ENCODE measurements at places on chromosomes 1 and 21.

- DNase-seq, result no peak
These were observed 51.6 kb downstream of the ETS2 start for GRCh38 chr21:38857152-38857825.

- no peak for DNase-seq
These were observed 146.3 kb downstream of the HLX start for GRCh38 chr1:221025501-221025900.

DNA sequence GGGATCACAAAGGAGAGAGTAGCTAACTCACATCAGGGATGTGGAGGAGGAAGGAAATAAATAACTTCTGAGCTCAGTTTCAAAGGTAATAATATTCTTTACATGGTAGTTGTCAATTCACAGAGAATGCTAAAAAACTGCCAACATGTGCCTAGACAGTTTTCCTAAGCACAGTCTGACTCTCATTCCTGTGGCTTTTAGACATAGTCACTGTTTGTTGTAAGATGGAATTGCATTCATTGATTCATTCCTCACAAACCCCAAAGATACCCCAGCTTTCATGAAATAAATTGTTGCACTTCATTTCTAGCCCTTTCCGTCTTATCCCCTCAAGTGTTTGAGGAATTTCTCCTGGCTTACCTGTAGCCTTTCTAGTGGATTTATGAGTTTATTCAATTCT lies 263.9 kb downstream of the NTNG1 start:
- no peak for DNase-seq

- DNase-seq, result no peak
These were observed 6.5 kb upstream of the FGGY start for GRCh38 chr1:59290193-59290949.

GRCh38 chr1:54553602-54554313 lies 5.7 kb downstream of the ACOT11 start:
- no peak for DNase-seq

- DNase-seq, result no peak
These were observed 96.6 kb downstream of the SLC44A5 start for GRCh38 chr1:75514270-75514669.

DNA sequence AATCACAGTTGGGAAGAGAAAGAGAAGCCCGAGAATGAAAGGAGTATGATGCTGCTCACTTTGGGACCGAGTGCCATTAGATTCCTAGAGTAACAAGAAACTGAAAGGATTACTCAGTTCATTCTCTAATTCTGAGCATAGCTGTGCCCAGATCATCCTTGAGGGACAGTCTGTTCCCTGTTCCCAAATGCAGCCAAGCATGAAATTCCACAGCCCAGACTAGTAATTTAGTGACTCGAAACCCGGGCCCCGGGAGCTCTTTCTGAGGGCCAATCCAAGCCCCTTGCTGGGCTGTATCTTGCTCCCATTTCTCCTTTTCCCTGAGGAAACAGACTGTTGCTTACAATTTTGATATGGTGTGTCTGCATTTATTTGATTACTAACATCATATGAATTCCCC lies 30.0 kb upstream of the ETS2 start:
- DNase-seq, result no peak

- DNase-seq, result no peak
These were observed at the start of gene OR10K1 for GRCh38 chr1:158461534-158461933. Gene OR10K1, plus strand, starts transcription at chr1:158461834. Its CDS starts 3,728 bp downstream, at chr1:158465562.

DNA sequence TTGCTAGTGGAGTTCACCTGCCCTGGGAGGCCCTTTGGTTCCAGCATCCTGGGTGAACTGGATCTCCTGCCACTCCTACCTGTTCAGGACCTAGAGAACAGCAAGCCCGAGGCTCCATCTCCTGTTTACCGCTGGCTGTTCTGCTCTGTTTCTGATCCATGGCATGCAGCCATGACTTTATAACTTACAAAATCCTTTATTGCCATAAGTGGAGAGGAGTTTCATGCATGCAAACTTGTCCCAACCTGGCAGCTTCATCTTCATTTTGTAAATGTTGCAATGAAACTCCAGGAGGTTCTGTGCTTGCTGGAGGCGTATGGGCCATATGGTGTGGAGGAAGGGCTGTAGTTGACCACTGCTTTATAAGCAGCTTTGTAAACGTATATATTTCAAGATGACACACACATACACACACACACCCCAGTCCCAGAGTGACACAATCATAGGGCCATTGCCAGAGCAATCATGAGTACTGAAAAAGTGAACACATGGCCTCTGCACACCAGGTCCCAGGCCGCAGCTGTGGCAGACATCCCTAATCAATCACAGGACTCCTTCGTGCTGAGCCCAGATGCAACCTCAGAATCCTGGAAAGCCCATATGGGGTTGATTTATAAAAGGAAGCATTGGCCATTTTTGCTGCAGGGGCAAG lies 69.0 kb downstream of the UBIAD1 start:
- DNase-seq, result no peak

GRCh38 chr1:193960499-193960898 lies 774.1 kb upstream of the B3GALT2 start:
- DNase-seq, result no peak

DNA sequence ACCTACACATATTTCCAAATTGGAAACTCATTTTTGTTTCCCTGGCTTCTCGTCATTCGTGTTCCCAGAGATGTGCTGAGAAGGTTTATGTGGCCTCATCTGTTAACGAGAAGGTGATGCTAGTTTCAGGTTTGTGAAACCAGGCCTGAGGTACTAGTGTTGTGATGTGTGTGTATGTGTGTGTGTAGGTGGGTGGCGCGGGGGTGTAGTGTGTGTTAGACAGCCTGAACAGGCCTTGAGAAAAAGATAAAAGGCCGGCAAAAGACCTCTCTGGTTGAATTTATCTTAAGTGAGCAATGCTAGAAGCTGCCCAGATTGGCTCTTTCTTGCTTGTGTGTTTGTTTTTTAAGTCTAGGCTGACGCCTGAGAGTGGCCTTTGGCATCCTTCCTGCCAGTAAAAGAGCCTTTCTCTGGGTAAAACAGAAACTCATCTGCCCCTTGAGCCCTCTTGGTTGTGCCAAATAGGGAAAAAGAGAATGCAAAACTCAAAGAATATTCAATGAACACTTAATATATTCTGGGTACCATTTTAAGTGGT lies 65.8 kb upstream of the HSD17B7 start:
- DNase-seq, result no peak

DNA sequence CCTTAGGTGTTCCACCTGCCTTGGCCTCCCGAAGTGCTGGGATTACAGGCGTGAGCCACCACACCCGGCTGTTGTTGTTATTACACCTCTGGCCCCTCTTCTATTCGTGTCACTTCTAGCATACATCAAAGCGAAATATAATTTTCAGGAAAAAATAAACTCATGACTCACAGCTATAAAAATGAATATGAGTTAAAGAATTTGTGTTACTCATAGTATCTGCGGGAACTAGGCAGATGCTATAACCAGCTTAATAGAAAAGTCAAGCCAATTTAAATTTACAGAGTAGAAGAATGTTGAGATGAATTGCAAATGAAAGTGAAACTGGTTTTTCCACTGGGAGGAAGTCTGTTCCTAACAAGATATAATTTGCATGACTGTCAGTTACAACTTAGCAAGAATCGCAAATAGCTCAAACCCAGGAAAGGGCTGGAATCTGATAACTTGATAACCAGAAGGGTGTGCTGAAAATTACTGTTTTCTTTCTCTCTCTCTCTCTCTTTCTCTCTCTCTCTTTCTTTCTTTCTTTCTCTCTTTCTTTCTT lies 11.2 kb downstream of the OR2W3 start:
- peak; percentile 22 for DNase-seq
